Thyroid gland (tissue), 4 donors: ENCODE measurements at places on chromosomes 7 and 10. TPM values are rescaled to one million over a fixed set of nuclear protein-coding genes. Genes with fewer than 3 reads are reported as not detected.
A peak's percentile ranks its signal among the peaks of the same experiment; 100 is the strongest.

DNA sequence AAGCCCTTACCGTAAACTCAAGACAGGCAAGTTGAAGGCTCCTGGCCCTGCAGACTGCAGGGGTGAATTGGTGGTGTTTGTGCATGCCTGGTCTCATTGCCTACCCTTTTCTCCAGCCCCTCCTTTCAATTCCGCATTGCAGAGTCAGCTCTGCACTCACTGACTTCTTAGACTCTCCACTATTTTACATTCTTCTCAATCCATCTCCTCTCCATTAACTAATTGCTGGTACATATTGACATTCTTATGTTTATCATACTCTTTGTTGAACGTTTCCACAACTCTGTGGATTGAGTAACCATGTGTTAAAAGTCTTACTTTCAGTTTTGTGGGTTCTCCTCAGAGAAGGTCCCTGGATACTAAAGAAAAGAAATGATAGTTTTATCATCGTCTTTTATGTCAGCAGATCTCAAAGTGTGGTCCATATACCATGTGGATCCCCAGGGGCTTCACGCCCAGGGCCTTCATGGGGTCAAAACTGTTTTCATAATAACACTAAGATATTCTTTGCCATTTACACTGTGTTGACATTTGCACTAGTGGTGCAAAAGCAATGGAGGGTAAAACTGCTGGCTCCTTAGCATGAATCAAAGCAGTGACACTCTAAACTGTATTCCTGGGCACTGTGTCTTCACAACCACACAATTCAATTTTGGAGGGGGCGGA, 135.4 kb upstream of the FZD1 start:
- H3K36me3 ChIP-seq: no peaks in the 10 kb centered on the region
- no peak overlapping the region for H3K27ac ChIP-seq
- no peaks in the 10 kb centered on the region for H3K4me1 ChIP-seq
- no peak overlapping the region for H3K4me3 ChIP-seq
- H3K27me3 ChIP-seq: no peaks in the 10 kb centered on the region

The CYP2E1 gene
- 2.0 TPM for total RNA-seq

DNA sequence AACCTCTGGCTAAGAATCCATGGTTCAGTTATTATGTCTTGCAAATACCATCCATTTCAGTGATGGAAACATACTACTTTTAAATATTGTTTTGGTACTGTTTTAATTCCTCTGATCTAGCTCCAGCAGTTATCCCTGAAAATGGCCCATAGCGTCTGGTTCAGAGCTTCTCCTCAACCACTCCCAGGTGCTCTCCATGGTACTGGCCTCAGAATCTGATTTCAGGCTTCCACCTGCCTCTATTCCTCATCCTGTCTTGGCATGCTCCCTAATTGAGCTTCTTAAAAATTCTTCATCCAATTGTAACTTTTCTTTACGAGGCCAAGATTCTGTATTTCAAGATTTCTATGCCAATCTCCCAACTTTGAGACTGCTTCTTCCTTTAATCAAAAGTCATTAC, 236.3 kb downstream of the HTR7 start:
- no peaks in the 10 kb centered on the region for H3K27me3 ChIP-seq
- H3K27ac ChIP-seq: no peak overlapping the region
- no peak overlapping the region for H3K4me3 ChIP-seq

GRCh38 chr10:126016156-126016805, 119.9 kb downstream of the FANK1 start:
- no peak for DNase-seq
- no peak overlapping the region for H3K4me3 ChIP-seq
- H3K27me3 ChIP-seq: no peaks in the 10 kb centered on the region
- no peaks in the 10 kb centered on the region for H3K36me3 ChIP-seq

The ASNS gene
- 84.2 TPM for total RNA-seq

- H3K36me3 ChIP-seq: peaks cover 14% of the 10 kb centered on the region
- no peaks in the 10 kb centered on the region for H3K27me3 ChIP-seq
- DNase-seq: no peak
- peak overlapping the region; percentile 98 for H3K27ac ChIP-seq
Measured at GRCh38 chr10:75397496-75398199, 3.9 kb downstream of the ZNF503 start.

The AMZ1 gene
- 1.2 TPM for total RNA-seq

The ATRNL1 gene
- 6.3 TPM for total RNA-seq

- H3K4me1 ChIP-seq: peaks cover 4% of the 10 kb centered on the region
- no peaks in the 10 kb centered on the region for H3K27me3 ChIP-seq
- H3K36me3 ChIP-seq: no peaks in the 10 kb centered on the region
- H3K27ac ChIP-seq: peak overlapping the region; percentile 40
- peak; percentile 82 for DNase-seq
Measured at GRCh38 chr10:114749510-114749909, 72.1 kb upstream of the FHIP2A start.

DNA sequence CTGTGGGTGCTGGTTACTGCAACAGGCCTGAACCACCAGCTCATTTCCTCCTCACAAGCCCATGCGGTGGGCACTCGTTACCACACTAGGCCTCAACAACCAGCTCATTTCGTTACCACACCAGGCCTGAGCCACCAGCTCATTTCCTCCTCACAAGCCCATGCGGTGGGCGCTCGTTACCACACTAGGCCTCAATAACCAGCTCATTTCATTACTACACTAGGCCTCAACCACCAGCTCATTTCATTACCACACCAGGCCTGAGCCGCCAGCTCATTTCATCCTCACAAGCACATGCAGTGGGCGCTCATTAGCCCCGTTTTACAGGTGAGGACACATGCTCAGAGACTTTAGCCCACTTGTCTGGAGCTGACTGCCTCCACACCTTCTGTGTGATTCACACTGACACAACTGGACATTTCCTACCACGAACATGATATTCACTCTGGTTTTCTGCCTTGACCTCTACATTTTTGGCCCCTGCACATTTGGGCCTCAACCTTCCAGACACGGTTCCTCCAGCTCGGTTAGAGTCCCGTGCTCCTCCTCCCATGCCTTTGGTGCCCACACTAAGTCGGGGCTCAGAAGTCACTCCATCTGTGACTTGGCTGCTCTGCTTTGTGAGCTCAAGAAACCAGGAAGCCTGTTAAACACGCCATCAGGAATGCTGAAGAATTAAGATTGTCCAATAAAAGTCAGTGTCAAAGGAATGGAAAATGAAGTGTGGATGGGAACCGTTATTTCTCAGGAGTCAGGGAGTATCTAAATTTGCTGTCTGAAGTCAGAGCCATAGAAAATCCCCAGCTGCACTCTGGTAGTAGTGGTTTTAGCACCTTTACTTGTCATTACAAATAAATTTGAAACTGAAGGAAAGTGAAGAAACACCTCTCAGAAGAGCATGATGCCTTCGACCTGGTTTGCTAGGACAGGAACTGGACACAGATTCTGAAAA, 55.8 kb upstream of the LANCL2 start:
- H3K27ac ChIP-seq: no peak overlapping the region
- H3K4me1 ChIP-seq: no peaks in the 10 kb centered on the region
- no peak overlapping the region for H3K4me3 ChIP-seq
- peak; percentile 15 for DNase-seq
- no peaks in the 10 kb centered on the region for H3K27me3 ChIP-seq

GRCh38 chr10:96639899-96640298, 53.1 kb upstream of the TM9SF3 start:
- H3K4me3 ChIP-seq: no peak overlapping the region
- no peaks in the 10 kb centered on the region for H3K36me3 ChIP-seq
- H3K27ac ChIP-seq: no peak overlapping the region
- H3K4me1 ChIP-seq: peaks cover 13% of the 10 kb centered on the region
- DNase-seq: peak; percentile 16
- H3K27me3 ChIP-seq: no peaks in the 10 kb centered on the region

GRCh38 chr10:95343573-95343972, 52.8 kb upstream of the PDLIM1 start:
- DNase-seq: no peak
- H3K4me3 ChIP-seq: no peak overlapping the region
- no peak overlapping the region for H3K27ac ChIP-seq

The PON3 gene
- 11.8 TPM for total RNA-seq
